ENCODE measurements at places on chromosomes 3 and 15.

- no peak for DNase-seq
Observed at GRCh38 chr3:128497305-128498126, 4.5 kb upstream of the GATA2 start.

GRCh38 chr3:124841517-124841916 is 45.6 kb downstream of the ITGB5 start:
- no peak for DNase-seq

DNA sequence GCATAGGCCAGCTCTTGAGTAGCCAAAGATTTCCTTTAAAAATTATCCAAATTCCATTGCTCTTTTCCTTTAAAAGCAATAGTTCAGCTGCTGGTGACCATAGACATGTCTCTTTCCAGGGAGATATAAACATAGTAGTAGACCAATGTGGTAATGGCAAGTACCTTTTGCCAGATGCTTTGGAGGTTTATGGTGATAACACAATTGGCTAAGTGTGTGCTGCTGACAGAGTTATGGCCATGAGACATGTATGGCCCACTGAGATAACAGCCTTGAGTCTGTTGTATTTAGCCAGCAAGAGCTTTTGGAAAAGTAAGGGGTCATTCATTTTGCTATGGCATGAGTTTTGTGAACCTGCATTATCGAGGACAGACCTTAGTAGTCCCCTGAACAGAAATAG is 1146.8 kb downstream of the TUSC7 start:
- no peak for DNase-seq

DNA sequence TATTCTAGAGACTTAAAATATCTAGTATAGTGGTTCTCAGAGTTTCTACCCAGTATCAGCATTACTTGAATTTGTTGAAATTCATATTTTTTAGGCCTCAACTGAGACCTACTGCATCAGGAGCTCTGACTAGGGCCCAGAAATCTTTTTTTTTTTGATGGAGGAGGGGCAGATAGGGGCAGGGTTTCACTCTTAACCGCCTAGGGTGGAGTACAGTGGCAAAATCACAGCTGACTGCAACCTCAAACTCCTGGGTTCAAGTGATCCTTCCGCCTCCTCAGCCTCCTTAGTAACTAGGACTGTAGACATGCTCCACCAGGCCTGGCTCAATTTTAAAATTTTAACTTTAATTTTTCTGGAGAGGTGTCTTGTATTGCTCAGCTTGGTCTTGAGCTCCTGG is 36.6 kb downstream of the CHD2 start:
- DNase-seq: no peak

DNA sequence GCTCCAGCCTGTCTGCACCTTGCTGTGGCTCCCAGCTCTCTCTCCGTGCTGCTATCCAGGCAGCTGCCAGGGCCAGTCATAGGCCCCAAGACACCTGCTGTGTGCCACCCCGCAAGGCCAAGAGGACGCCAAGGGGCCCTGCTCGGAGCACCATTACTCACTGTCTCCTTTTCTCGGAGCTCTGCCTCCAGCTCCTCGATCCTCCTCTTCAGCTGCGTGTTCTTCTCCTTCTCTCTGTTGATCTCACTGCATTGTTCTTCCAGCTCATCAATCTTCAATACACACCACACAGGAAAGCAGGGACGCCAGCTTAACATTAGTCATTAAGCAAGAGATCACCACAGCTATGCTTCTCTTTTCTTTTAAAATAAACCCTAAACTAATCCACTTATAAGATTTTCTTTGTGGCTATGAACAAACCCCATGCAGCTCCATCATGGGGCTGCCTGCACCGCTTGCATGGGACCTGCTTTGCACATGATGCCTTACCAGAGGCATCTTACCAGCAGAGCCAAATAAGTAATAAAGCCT is 42.6 kb downstream of the WHAMM start:
- DNase-seq: no peak

All from muscle of back (tissue), 13 donors.